ENCODE measurements at places on chromosomes 16 and 17. TPM values are rescaled to one million over a fixed set of nuclear protein-coding genes. Genes with fewer than 3 reads are reported as not detected.

DNA sequence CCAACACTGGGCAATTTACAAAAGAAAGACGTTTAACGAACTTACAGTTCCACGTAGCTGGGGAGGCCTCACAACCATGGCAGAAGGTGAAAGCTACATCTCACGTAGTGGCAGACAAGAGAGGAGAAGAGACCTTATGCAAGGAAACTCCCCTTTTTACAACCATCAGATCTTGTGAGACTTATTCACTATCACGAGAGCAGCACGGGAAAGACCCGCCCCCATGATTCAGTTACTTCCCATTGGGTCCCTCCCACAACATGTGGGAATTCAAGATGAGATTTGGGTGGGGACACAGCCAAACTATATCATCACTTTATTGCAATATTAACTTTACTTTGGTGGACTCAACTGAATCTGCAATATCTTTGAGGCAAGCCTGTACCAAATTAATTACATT is 11.9 kb upstream of the ENGASE start:
- no peak for DNase-seq

GRCh38 chr16:85735946-85736345 is 14.9 kb downstream of the C16orf74 start:
- DNase-seq, result no peak

The ASGR1 gene
- total RNA-seq, result 0.85 TPM

DNA sequence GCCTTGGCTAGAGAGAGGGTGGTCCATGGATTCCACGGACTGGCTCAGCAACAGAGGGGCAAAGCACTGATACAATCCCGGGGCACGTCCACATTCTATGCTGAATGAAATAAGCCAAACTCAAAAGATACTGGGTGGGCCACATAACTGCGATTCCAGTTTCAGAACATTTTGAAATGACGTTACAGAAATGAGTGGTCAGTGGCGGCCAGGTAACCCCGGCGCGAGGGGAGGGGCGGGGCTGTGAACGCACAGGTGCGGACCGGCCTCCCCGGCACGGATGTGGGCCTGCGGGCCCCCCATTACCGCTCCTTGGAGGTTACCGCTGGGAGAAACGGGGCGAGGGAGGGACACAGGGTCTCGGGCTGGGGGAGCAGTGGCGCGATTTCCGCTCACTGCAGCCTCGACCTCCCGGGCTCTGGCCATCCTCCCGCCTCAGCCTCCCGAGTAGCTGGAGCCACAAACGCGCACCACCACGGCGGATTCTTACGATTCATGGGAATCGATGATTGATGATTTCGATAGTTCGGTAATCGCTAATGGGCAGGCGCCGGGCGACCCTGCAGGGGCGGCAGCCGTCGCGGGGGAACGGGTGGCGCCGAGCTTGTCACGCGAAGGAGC is 559 bp downstream of the MVD start:
- DNase-seq, result peak; percentile 32

DNA sequence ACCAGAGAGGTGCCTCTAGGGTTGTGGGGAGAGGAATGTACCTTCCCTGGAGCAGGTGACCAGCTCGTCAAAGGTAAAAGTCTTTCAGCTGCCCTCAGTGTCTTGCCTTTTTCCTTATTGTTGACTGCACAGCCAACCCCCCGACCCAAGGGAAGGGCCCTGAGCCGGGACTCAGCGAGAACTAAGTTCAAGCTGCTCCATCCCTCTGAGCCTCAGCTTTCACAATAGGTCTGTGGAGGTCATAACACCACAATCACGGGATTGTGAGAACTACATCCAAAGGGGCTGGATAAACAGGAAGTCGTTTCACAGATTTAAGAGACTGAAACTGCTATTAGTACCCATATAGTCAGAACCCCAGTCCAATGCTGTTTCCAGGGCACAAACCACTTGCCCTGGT is 2.6 kb upstream of the KRT36 start:
- no peak for DNase-seq

GRCh38 chr16:86968866-86969265 is 348.3 kb downstream of the C16orf95 start:
- DNase-seq, result no peak

The PLCG2 gene
- total RNA-seq, result 485 TPM

The RNF43 gene
- total RNA-seq, result 0.50 TPM

DNA sequence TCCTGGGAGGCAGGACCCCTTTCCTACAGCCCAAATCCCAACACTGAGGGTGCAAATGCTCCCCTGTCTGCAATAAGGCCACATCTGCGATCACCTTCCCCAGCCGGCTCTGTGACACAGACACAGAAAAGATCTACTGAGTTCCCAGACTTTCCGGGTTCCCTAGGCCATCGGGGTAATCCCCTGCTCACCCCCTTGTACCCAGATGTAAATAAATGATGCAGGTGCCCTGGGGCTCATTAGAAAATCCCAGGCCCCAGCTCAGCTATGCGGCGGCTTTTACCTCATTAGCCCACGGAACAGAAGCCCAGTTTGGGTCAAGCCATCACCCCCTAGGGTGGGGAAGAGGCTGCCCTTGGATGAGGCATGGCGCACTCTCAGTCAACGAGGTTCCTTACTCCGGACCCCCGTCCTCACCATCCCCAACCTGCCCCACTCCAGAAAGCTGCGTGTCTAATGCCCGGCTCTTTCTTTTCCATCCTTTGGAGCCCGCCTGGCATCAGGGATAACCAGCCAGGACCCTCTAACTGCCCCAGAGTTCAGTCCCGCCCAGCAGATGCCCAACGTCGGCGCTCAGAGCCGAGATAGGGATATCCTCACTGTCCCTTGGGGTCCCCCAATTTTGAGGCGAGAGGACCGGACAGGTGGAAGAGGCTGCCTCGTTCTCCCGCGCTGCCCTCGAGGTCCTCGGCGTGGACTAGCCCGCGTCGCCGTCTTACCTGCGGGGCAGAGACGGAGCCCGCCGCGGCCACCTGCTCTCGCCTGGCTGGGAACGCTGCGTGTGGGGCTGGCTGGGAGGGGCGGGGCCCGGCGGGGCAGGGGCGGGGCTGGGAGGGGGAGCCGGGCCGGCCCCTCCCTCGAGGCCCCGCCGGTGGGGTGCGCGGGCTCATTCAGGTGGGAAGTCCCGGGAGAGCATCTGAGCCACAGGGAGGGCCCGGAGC is at the start of gene ZNF385C:
ZNF385C (minus strand) TSS at position 783 of the 941 bp plus-strand sequence. CDS start 35,417 bp downstream, outside the sequence.
- DNase-seq, result no peak

The KRTAP9-8 gene
- not detected for total RNA-seq

DNA sequence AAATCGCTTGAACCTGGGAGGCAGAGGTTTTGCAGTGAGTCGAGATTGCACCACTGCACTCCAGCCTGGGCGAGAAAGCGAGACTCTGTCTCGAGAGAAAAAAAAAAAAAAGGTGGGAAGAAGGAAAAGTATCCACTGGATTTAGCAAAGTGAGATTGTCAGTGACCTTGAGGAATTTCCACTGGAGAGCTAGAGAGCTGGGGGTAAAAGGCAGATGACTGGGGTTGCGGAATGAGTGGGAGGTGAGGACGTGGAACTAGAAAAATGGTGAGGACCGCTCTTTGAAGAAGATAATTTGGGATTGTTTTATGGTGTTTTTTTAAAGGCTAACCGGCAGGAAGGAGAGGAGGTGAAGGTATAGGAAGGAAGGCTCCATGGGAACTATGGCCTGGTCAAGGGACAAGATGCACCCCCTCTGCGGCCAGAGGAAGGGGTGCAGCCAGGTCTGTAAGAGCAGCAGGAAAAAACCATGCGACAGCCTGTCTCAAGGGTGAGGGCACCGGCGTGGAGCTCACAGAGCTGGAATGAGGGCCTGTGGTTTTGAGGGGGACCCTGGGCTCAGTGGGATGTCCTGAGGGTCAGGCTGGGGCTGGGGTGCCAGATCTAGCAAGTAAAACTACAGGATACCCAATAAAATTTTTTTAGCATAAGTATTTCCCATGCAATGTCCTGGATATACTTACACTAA is 694 bp upstream of the MLST8 start:
- no peak for DNase-seq

The ZSCAN10 gene
- total RNA-seq, result 0.49 TPM

DNA sequence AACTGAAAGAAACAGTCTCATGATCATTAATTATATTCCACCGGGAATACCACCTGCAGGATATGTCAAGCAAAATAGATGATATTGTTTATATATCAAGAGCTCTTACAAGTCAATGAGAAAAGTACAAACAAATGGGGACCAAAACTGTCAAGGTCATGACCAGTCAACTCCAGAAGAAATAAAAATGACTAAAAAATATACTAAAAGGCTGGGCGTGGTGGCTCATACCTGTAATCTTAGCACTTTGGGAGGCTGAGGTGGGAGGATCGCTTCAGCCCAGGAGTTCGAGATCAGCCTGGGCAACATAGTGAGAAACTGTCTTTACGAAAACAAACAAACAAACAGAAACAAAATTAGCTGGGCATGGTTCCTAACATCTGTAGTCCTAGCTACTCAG is 49.8 kb upstream of the SCNN1B start:
- no peak for DNase-seq

- no peak for DNase-seq
Observed at GRCh38 chr17:14048169-14048568, 21.1 kb upstream of the COX10 start.
